ENCODE measurements at places on chromosomes 2 and 18.
A peak's percentile ranks its signal among the peaks of the same experiment; 100 is the strongest.

DNA sequence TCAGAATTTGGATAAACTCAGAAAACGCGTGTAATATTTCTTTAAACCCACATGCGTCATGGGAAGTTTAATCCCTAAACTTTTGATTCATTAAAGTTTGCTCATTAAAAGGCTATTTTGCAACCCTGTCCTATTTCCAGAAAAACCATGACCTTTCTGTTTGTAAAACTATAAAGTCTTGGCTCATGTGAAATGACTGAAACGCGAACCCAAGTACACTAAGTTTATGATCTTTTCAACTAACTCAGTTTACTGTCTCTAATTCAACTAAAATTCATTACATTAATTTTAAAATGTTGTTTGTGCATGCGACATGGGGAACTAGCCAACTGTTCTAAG lies 3.9 kb upstream of the RPL31 start:
- no peak for DNase-seq

DNA sequence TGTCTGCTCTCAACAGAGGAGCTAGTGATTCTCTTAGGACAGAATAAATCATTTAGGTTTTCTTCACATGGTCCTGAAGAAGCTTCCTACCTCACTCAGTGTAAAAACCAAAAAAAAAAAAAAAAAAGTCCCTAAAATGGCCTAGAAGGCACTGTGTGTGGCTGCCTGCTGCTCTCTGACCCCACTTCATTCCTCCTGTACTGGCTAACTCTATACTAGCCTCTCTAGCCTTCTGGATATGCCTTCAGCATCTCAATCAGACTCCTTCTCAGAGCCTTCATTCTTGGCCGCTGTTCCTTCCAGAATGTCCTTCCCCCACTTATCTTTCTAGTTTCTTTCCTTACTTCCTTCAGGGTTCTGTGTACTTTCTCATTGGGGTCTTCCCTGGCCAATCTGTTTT lies 82.1 kb downstream of the CERS6 start:
- DNase-seq = no peak

GRCh38 chr2:32464431-32464830 lies 107.6 kb downstream of the BIRC6 start:
- no peak for DNase-seq

GRCh38 chr18:79548077-79548450 lies 131.5 kb upstream of the CTDP1 start:
- DNase-seq = no peak

GRCh38 chr18:70982292-70982691 lies 693.4 kb downstream of the SOCS6 start:
- no peak for DNase-seq

- DNase-seq = no peak
Observed at GRCh38 chr2:141929331-141930252, 201.2 kb downstream of the LRP1B start.

DNA sequence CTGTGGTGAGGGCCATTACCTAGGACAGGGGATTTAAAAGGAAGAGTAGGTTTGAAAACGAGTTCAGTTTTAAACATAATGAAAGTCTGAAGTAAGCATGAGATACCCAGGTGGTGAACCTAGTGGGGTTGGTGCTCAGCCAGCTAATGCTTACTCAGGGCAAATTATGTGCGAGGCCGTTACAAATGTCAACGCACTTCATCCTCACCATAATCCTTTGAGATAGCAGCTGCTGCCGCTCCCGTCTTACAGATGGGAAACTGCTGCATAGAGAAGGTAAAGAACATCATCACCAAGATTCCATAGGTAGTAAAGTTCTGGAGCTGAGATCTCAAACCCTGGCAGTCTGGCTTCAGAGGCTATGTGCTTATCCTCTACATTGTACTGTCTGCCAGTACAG lies 209.0 kb downstream of the DYM start:
- no peak for DNase-seq

GRCh38 chr2:168593713-168594112 lies 137.6 kb downstream of the CERS6 start:
- no peak for DNase-seq

GRCh38 chr2:42999856-43000241 lies 207.5 kb upstream of the HAAO start:
- no peak for DNase-seq

DNA sequence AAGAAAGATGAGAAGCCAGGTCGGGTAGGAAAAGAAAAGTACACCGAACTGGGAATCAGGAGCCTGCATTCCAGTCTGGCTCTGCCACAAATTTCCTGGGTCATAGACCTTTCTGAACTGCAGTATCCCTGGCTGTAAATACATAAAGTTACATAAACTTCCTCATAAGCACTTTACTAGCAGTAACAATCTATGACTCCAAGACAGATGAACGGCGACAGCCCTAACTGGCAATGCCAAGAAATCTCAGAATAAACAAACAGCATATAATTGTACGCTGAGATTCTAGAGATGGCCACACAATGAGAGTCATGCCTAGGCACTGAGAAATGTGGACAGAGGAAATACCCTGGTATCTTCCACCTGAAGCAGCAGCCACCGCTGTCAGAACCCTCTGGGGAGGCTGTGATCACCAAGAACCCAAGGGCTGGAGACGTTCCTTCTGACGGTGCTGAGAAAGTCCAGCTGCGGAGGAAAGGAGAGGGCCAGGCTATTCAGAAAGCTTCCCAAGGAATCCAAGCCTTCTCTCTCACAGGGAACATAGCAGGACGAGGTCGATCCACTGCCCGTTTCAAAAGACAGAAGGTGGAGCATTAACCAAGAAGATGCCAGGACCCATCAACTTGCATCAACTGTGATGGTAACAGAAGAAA lies 89.3 kb upstream of the SLC66A3 start:
- DNase-seq = no peak

DNA sequence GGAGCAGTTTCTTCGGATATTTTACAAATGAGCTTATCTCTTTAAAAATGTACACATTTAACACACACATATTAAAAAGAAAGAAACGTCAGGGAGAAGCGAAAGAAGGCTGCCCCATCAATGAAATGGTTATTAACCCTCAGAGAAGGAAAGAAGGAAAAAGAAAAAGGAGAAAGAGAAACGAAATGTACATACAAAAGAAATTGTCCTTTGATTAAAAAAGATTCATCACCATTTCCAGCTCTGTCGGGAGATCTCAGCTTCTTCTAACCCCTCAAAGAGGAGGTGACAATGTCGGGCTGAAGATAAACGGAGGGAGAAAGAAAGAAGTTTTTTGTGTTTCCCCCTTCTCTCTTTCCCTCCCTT lies 1.5 kb downstream of the IKZF2 start:
- DNase-seq = no peak

- DNase-seq = peak; percentile 38
Observed at GRCh38 chr2:164882276-164882675, 40.7 kb upstream of the COBLL1 start.

DNA sequence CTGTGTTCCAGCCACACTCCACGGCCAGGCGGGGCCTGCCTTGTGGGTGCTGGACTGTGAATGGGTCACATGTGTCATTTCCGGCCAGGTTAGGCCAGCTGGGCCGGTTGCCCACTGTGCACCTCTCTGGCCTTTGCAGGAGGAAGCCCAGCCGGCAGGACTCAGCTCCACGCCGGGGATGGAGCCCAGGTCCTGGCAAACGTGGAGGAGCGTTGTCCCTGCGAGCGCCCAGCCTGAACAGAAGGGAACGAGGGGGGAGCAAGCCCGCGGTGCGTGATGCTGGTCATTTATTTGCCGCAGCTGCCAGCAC lies 152.9 kb downstream of the PXDN start:
- DNase-seq = no peak

DNA sequence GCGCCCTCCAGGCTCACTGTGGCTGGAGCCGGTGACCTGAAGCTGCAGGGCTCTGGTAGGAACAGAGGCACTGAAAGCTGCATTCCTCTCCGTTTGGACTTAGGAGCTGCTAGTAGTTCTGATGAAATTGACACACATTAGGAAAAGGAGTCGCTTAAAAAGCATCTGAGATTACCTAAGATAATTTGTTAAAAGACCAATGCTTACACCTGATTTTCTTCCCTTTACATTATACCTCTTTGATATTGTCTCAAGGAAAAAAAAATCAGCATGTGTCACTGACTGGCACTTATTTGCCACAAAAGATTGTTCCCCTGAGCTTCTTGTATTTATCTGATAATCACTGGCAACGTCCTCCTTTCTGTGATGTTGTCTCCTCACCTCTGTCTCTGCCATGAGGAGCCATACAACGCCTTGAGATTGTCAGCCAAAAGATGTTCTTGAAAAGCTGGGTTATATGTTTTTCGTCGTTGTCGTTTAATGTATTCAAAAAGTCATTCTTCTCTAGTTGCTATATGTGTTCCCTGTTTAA lies 618 bp upstream of the CHN1 start:
- no peak for DNase-seq
